ENCODE measurements at places on chromosomes 2 and 18.

- DNase-seq, result no peak
Observed at GRCh38 chr2:217685255-217685605, 317.6 kb downstream of the TNS1 start.

GRCh38 chr18:53442415-53442783, 782.1 kb downstream of the MBD2 start:
- no peak for DNase-seq

DNA sequence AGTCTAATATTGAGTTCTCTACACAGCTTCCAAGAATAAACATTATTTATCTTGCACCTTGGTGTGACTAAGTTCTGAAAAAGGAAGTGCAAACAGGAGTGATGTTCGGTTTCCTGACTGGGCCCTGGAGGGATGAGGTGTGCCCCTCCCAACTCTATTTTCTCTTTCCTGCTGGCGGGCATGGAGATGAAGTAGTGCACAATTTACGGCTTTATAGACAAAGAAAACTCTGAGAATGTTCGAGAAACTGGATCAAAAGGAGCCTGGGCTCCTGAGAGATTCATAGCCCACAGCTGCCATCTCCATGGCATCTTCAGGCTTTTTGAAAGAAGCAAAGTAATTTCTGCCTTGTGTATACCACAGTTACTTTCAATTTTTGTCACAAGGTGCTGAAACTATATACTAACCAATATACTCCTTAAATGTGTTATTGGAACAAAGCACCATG, 22.3 kb downstream of the LRATD1 start:
- no peak for DNase-seq

DNA sequence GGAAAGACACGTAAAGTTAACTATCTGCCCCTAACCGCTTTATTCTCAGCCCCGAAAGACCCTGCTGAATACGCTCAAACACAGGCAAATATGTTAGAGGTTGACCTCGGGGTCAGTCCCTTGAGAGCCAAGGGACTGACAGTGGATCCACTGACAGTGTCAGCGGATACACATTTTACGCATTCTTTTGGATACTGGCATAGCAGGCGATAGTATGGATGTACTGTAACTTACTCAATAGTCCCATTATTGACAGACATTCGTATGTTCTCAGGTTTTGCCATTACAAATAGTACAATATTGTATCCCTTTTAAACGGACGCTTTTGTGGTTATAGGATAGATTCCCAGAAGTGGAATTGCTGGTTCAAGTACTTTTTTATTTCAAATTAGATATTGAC, 13.4 kb downstream of the ATP6V1B1 start:
- DNase-seq, result no peak

GRCh38 chr2:105674859-105675541, 69.7 kb upstream of the NCK2 start:
- peak; percentile 87 for DNase-seq

- no peak for DNase-seq
Observed at GRCh38 chr2:113910110-113910717, 20.3 kb downstream of the ACTR3 start.

- DNase-seq, result no peak
Observed at GRCh38 chr2:62304429-62305417, 108.8 kb downstream of the B3GNT2 start.

GRCh38 chr2:61109291-61109690, 43.6 kb downstream of the SANBR start:
- DNase-seq, result no peak

DNA sequence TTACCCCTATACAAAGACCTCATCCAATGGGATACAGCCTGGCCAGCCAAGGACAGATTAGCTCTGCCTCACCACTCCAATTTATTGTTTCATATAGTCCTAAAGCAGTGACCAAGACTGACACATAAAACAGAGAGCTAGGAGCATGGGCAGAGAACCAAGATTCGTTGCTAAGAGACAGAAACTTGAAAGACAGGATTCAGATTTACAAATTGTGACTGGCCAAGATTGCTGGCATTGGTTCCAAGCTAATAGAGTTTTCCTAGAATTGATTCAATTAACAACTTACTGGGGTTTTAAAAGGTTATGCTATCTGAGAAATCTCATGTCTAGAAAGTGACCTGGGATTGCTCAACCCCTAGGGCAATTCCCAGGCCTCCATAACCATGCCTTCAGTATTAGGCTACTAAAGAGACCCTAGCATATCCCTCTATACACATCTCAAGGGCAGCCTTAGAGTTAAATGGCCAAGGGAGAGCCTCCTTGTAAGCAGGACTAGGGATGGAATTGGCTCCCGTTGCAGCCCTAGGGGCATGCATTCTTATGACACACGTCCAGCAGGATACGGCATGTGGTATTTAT, 75.6 kb downstream of the ICOS start:
- DNase-seq, result peak; percentile 80

GRCh38 chr2:174383796-174384195, 11.7 kb upstream of the SCRN3 start:
- DNase-seq, result no peak

DNA sequence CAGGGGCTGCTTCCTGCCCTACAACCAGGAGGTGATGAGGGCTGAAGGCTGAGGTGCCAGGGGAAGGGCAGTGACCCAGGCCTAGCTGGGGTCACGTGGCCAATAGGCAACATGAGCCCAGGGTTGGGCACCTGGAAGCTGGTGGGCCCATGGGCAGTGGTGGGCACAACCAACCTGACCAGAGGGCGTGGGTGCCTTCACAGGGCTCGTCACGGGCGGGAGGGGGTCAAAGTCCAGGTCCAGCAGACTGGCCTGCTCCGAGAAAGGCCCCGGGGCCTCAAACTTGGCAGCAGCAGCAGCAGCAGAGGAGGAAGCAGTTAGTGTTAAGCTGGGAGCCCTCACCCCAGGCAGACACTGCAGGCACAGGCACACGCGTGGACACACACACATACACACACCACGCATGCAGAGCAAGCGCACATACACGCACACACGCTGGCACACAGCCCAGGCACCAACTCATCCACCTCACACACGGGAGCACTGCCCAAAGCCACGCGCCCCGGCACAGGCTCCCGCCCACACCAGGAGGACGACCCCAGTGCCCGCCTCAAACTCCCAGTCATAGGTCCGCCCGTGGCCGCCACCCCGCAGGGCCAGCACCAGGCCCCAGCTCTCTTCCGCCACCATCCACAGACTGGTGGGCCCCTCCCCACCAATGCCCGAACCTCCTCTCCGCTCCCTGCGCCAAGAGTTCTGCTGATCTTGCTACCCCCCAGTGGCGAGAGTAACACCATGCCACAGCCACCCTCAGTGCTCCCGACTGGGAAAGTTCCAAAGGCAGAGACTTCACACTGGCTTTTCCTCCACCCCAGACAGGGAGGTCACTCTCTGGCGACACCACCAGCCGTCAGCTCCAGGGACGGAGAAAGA, 53.0 kb downstream of the BIN1 start:
- DNase-seq, result no peak

- no peak for DNase-seq
Observed at GRCh38 chr2:101114268-101114783, 36.9 kb downstream of the TBC1D8 start.

GRCh38 chr2:173472112-173472511, 117.4 kb downstream of the CDCA7 start:
- peak; percentile 70 for DNase-seq

GRCh38 chr2:219650426-219651248, 23.2 kb downstream of the SLC4A3 start:
- no peak for DNase-seq

DNA sequence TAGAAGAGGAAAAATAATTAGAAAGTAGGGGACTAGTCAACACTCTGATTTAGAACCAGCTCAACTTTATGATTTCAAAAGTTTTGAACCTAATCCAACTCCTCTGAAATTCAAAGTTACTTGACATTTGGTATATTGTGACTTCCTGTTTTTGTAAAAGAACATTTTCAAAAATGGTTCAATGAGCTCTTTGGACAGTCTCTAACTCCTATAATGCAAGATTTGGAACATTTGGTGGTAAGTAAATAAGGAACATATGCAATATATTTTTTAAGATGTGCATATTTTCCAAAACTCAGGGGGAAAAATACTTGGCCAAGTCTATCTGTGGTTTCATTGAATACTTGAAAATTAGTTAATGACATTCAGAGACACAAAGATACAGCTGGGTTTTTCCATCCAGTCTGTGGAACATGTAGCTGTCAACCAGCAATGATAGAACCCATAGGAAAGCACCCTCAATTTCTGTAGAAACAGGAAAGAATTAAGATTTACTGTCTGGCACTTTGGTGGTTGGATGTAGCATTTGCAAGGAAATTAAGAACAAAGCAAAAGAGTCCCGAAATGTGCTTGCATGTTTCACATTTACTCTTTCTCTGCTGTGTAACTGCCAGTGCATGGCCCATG, 17.0 kb upstream of the ANKRD44 start:
- peak; percentile 50 for DNase-seq

GRCh38 chr2:30645745-30646119, 161.5 kb downstream of the CAPN13 start:
- no peak for DNase-seq

DNA sequence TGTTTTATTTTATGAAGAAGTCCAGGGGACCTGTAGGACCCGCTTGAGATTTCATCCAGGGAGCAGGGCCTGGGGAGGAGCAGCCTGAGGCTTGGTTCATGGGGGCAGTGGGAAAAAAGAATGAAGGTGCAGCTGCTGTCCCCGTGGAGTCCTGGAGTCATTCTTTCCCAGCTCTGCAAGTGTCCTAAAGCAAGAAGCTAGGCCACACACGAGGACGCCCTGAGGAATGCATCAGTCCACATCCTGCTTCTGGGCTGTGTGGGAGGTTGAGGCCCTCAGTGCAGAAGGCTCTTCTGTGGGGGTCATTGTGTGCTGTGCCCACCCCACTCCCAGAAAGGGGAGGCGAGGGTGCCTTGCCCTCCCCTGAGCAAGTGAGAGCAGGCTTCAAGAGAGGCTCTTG, 179.9 kb upstream of the HS6ST1 start:
- DNase-seq, result no peak

DNA sequence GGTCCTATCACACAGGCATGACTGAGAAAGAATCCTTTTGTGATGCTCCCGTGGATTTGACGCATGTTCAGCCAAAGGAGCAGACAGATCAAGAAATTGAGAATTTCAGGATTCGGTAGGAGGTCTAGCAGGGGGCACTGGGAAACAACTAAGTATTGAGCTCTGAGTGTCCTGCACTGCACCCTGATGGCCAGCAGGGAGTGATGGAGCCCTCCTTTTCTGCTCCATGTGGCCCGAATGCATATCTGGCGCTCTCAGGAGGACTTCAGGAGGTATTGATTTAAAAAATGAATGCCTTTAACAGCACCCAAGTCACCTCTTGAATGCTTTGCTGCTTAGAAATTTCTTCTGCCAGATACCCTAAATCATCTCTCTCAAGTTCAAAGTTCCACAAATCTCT, 58.0 kb downstream of the ZNF519 start:
- no peak for DNase-seq

DNA sequence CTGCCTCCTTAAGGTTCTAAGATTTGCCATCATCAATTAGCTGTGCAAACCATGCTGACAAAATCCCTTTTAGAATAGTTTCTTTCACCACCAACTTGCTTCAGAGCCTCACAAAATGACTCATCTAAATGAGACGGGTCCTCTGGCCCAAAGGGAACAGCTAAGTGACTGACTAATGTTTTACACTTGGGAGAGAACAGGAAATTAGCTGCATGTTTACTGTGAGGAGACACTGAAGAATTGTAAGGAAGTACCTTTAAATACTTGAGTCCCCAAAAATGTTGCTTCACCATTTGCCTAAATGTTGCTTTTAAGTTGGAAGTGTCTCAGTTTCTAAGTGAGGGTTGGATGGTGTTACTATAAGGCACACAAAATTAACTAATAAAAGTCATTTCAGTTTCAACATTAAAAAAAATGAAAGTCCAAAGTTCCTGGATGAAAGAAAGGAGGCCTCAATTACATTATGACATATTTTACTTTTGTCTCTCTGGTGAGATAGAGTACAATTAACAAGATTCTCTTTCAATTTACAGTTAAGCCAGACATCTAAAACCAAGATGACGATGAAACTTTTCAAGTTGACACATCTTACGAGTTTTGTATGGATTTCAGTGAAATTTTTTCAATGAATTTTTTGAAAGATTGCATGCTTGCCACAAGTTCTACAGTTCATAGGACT, 229.1 kb upstream of the FN1 start:
- DNase-seq, result no peak

GRCh38 chr18:49459404-49460171, 857 bp downstream of the DYM start:
- DNase-seq, result no peak

GRCh38 chr18:13452388-13452811, 233.8 kb downstream of the LDLRAD4 start:
- no peak for DNase-seq

Data from esophagus muscularis mucosa (tissue), 4 donors.